Temporal lobe (tissue), 4 donors: ENCODE measurements at places on chromosomes 7 and 10. TPM values are rescaled to one million over a fixed set of nuclear protein-coding genes. Genes with fewer than 3 reads are reported as not detected.

The NOS3 gene
- total RNA-seq: 1.2 TPM

The CTTNBP2 gene
- 52.9 TPM for total RNA-seq

The CPN1 gene
- total RNA-seq: not detected

The HACD1 gene
- 14.0 TPM for total RNA-seq

The SLC16A9 gene
- total RNA-seq: 9.8 TPM

The WASL gene
- total RNA-seq: 25.3 TPM

The CALHM2 gene
- total RNA-seq: 2.5 TPM

The OR6V1 gene
- not detected for total RNA-seq

The TRRAP gene
- total RNA-seq: 35.9 TPM

The DYNC1I1 gene
- total RNA-seq: 147 TPM

The GDF2 gene
- not detected for total RNA-seq

The PHKG1 gene
- total RNA-seq: 2.5 TPM

The LRMDA gene
- 1.2 TPM for total RNA-seq

The ZNF117 gene
- total RNA-seq: 40.8 TPM

The FAM204A gene
- total RNA-seq: 38.1 TPM

The FEZF1 gene
- total RNA-seq: 0.25 TPM

The PILRA gene
- 1.2 TPM for total RNA-seq

The MMD2 gene
- 4.4 TPM for total RNA-seq

The ARID5B gene
- total RNA-seq: 11.1 TPM

The C10orf90 gene
- total RNA-seq: 0.49 TPM

The OR13A1 gene
- not detected for total RNA-seq

The TMEM236 gene
- under 0.01 TPM for total RNA-seq

The CYP26C1 gene
- 0.25 TPM for total RNA-seq

The NXPH1 gene
- 34.9 TPM for total RNA-seq

The PAPSS2 gene
- 3.0 TPM for total RNA-seq

The ZNF727 gene
- 0.25 TPM for total RNA-seq

The CCDC3 gene
- total RNA-seq: 17.2 TPM

The COL1A2 gene
- total RNA-seq: 107 TPM

The CDNF gene
- 1.2 TPM for total RNA-seq

The STEAP4 gene
- total RNA-seq: 0.25 TPM

The CYP2E1 gene
- 6.6 TPM for total RNA-seq

The COL13A1 gene
- total RNA-seq: 2.7 TPM
